ENCODE measurements at places on chromosomes 3 and 15.

DNA sequence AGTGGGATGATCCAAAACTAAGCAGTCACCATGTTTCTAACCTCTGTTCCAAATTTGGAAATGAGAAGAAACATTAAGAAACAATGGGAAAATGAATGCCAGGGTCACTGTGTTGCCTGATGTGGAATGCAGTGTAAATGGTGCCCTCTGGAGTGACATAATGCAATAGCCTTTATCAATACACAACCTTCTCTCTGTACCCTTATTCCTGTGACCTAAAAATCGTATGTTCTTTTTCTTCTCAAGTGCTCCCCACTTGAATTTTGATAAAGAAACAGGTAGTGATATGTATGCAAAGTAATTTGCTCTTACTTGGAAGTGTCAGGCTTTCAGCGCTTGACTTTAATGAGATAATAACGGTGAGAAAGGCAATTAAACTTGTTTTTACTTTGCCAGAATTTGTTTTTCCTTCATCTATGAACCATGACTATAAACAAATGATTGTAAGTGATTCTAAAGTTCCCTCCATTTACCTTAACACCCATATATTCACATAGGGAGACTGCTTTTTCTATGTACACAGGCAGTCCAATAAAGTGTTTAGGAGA is 145.8 kb upstream of the THRB start:
- DNase-seq, result no peak

GRCh38 chr3:94293793-94294195 is 230.9 kb downstream of the NSUN3 start:
- no peak for DNase-seq

- no peak for DNase-seq
Observed at GRCh38 chr3:62183969-62184368, 189.4 kb downstream of the FEZF2 start.

DNA sequence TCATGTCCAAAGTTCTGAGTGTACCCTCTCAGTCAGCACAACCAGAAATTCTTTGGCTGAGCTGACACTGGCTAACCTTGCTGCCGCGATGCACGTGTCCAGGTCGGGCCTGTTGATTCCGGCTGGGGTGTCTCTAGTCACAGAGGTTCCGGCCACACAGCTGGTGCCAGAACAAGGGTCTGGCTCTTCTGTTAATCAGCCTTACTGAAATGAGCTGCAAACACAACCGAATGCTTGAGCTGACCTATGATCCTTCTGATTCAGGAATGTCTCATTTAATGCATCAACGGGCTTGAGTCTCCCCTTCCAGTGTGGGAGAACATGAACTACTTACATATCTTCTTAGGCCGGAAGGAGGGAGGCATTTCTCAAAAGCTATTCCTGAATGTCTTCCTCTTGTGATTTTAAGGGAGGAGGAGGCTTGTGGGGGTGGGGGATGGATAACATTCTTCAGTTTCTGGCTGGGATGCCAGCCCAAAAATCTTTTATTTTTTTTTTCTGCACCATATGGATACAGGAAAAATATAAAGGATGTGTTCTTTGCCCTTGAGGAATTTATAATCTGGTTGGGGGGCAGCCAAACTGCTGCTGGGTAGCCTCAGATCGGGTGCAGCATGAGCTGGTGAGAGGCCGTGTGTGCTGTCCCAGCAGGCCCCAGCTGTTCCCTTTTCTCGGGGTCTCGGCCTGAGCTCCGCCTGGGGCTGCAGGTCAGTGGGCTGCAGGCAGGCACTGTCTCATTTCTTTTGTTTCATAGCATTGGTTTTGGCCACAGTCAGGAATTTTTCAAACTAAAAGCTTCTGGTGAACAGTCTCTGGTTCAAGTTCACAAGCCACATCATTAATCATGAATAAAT is 319.1 kb upstream of the TBL1XR1 start:
- no peak for DNase-seq

GRCh38 chr3:117695321-117695720 is 985.7 kb downstream of the TUSC7 start:
- DNase-seq, result no peak

DNA sequence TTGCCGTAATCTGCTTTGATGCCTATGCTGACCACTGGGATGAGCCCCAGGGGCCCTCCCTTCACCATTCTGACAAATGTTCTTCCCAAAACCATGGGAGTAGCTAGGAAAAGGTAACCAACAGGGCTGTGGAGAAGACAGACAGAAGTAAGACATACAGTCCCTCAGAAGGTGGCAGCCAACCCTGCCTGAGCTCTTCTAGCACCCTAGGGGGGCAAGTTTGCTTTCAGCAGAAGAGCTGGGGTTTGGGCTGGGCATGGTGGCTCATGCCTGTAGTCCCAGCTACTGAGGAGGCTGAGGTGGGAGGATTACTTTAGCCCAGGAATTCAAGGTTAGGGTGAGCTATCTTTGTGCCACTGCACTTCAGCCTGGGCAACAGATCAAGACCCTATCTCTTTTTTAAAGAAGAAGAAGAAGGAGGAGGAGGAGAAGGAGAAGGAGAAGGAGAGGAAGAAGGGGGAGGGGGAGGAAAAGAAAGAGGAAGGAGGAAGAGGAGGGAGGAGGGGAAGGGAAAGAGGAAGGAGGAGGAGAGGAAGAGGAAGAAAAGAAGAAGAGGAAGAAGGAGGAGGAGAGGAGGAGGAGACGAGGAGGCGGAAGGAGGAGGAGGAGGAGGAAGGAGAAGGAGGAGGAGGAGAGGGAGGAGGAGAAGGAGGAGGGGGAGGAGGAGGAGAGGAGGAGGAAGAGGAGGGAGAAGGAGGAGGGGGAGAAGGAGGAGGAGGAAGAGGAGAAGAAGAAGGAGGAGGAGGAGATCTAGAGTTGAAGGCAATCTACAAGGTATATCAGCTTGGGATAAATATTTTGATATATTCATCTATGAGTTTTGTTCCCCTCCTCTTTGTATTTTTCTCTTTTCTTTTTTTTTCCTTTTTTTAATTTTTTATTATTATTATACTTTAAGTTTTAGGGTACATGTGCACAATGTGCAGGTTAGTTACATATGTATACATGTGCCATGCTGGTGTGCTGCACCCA is 44.9 kb upstream of the ABHD2 start:
- no peak for DNase-seq

DNA sequence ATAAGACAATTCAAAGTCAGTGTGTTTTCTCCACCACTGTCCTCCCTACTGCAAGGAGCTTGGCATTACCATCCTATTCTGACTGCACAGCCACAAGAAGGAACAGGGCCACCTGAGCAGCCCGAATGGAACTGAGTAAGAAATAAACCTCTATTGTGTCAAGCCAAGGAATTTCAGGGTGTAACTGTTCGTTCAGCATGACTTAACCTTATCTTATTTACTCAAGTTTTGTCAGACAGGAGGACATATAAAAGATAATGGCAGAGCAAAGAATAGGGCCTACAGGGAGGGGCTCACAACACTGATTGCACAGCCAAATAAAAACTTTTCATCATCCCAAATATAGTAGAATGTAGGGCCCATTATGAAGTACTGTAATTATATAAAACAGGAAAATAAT is 236.1 kb downstream of the NEK10 start:
- no peak for DNase-seq

DNA sequence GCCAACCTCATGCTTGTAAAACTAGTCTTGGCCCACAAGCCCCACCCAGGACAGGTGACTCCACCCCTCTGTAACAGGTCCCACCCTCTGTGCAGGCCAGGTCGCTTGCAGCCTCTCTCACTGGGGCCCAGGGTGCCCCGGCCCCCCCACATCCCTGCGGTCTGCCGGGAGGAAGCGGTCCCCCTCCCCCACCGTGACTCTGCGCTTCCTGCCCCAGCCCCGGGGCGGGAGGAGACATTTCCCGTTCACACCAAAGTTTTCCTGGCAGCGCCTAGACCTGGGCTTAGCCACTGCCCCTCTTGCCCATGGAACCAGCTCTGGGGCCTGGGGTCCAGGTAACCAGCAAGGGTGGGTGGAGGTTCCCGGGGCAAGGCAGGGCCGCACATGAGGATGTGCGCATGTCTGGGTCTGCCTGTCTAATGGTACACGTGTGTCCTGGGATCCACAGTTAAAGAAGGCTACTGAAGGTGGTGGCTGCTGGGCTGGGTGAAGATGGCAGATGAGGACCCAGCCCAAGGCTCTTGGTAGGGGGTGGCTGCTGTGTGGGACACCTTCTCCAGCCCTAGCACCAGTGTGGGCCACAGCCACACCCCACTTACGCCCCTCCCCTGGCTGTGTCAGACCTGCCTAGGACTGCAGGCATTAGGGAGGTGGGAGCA is 8.4 kb downstream of the NBEAL2 start:
- peak; percentile 63 for DNase-seq

- DNase-seq, result no peak
Observed at GRCh38 chr3:67291287-67292252, 293.5 kb downstream of the KBTBD8 start.

DNA sequence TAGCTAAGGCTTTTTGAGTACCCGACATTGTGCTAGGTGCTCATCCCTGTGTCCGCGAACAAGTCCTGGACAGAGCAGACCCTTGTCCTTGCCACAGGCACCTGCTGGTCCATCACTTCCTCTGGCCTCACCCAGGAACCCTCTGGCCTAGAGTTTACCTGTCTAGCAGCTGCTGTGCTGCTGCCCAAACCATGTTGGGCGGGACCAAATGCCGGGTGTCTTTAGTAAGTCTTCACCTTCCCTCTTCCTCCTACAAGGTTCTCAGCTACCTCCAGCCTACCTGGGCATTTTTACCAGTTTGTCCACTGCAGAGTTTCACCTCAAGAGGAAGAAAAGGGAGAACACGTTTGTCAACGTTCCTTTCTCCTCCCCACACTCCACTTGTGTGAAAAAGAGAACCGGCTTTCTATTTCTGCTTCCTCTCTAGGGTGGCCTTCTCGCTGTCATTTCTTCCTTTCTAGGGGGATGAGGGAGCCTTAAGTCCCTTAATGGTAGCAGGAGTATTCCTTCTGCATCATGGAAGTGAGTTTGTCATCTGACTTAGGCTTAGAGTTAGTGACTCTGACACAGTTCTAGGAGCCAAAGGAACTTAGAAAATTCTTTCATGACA is 80.4 kb upstream of the GCNT3 start:
- DNase-seq, result no peak

DNA sequence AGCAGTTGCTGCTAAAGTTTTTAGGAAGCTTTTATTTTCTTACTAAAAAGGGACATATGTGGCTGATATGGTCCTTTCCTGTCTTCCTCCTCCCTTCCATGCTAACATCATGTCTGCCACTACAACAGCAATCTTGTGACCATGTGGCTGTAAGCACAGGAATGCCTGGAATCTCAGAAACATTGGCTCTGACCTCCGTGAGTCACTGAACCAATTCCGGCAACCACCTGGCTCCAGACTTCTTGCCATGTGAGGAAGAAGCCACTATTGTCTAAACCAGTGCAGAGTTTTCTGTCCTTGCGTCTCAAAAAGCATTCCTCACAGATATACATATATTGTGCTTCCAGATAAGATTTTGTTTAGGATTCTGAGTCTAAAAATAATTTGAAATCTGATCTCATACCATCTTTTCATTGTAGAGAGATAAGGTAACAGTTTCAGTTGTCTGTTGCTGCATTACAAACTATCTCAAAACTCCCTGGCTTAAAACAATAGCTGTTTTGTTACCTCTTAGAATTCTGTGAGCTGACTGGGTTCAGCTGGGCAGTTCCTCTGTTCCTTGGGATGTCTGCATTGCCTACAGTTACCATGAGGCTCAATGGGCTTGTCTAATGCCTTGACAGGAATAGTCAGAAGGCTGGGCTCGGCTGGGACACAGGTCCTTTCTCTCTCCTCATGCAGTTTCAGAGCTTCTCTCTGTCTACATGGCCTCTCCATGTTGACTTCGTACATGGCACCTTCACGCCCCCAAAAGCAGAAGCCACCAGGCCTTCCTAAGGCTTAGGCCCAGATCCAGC is 77.3 kb upstream of the MAGI1 start:
- DNase-seq, result no peak

DNA sequence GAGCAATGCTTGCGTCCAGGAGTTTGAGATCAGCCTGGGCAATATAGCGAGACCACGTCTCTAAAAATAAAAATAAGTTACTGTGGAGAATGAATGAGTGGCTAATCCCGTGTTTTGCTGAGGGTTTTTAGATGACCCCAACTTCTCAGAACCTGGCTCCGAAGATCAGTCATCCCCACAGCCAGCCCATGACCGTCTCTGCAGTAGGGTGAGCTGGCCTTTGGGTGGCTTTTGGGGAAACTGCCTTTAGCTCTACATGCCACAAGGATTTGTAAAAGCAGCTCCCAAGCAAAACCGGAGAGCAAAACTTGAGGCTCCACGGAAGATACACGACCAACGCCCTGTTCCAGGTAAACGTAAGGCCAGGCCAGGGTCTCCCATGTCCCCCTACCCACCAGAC is 39.2 kb upstream of the TFRC start:
- no peak for DNase-seq

DNA sequence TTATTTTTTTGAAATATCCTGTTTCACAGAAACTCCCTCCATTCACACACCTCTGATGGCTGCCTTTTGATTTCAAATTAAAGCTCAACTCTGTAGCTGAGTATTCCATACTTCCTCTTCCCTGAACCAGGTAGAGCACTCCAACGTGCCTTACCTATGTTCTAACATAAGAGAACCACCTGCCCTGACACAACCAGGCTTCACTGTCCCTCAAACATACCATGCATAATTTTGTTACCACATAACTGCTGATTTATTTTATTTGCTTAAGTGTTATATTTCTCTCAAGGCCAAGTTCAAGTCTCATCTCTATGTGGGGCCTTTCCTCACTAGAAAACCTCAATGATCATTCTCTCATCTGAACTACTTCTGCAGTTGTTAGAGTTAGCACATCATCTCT is 209.7 kb downstream of the P3H2 start:
- no peak for DNase-seq

DNA sequence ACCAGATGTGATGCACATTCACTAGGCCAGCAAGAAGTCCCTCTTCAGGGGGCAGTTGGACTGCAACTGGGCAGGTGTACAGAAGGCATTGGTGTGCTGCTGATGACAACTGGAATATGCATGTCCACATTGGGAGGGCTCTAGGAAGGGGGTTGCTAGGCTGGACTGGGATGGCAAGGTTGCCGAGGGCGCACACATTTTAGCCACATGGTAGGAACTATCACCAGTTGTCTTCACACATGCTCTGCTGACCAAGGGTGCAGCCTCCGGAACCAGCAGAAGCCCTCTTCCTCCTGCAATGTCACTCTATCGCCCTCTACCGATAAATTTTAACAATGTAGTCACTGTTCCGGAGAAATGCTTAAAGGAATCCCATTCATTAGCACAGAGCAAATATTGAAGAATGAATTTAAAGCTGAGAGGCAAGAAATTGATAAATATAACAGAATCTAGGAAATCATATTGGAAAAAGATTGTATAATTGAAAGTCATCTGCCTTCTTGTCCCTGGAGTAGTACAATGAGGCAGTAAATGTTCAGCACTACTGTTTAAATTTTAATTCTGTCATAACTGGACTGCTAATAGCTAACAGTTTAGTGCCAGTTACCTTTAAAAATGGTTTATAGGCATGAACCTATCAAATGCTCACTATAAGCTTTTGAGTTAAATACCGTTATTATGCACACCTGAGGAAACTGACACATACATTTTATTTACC is 22.6 kb upstream of the LYSMD4 start:
- DNase-seq, result no peak

DNA sequence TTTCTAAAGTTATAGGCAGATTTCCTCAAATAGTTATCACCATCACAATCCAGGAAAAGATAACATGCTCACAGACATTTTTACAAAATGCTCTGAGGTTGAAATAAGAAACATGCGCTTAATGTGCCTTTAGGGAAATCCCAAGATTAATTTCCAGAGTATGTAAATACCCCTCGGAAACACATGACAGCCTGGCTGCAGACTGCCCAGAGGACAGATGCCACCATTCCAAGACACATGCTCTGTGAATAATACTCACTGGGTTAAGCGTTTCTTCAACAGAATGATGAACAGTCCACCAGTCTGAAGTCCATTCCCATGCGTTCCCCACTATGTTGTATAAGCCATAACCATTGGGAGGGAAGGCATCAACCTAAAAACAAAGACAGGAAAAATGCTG is 56.5 kb downstream of the SUMF1 start:
- no peak for DNase-seq
